Activated CD8-positive, alpha-beta memory T cell treated with anti-CD3 and anti-CD28 coated beads for 48 hours (primary cell): ENCODE measurements at places on chromosomes 2 and 18.

DNA sequence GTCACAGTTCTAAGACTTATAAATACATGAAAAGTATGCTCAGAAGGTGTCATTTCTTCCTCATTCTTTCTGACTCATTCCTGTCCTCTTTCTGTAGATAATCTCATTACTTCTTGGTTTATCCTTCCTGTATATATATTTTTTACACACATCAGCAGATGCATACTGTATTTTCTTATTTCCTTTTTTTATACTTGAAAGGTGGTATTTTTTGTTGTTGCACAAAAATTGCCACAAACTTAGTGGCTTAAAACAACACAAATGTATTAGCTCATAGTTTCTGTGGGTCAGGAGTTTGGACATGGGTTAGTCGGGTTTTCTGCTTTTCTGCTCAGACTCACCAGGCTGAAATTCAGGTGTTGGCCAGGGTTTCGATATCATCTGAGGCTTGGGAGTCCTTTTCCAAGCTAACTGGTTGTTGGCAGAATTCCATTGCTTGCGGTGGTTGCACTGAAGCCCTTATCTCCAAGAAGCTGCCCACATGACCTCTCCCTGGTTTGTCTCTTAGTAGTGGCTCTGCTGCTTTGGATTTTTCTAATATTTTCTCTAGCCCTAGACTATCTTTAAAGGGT, 162.6 kb downstream of the FMNL2 start:
- no peak for DNase-seq

- DNase-seq = no peak
These were observed 17.9 kb downstream of the STK17B start for GRCh38 chr2:196153480-196153879.

- no peak for DNase-seq
These were observed at the start of gene CD226 for GRCh38 chr18:69947361-69948133. Gene CD226 (minus strand): TSS chr18:69947873. CDS start chr18:69947406, 467 bp downstream.

DNA sequence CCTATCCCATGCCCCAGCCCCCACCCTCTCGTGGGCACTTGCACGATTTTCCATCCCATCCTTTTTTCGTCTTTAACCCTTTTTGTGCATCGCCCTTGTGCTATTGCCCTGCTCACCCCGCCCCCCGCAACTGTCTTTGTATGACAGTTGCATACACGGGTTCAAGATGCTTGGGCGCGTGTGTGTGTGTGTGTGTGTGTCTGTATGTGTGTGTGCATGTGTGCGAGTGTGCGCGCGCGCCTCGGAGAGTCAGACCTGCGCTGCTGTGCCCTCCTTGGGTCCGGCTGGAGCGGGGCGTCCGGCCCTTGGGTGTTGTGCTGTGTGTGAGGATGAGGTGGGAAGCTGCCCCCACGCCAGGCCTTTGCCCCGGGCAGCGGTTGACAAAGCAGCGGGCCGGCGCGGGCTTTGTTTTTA, 230.7 kb downstream of the HAUS1 start:
- DNase-seq = no peak

- DNase-seq = no peak
These were observed 130.1 kb upstream of the KCNJ3 start for GRCh38 chr2:154568413-154568812.

DNA sequence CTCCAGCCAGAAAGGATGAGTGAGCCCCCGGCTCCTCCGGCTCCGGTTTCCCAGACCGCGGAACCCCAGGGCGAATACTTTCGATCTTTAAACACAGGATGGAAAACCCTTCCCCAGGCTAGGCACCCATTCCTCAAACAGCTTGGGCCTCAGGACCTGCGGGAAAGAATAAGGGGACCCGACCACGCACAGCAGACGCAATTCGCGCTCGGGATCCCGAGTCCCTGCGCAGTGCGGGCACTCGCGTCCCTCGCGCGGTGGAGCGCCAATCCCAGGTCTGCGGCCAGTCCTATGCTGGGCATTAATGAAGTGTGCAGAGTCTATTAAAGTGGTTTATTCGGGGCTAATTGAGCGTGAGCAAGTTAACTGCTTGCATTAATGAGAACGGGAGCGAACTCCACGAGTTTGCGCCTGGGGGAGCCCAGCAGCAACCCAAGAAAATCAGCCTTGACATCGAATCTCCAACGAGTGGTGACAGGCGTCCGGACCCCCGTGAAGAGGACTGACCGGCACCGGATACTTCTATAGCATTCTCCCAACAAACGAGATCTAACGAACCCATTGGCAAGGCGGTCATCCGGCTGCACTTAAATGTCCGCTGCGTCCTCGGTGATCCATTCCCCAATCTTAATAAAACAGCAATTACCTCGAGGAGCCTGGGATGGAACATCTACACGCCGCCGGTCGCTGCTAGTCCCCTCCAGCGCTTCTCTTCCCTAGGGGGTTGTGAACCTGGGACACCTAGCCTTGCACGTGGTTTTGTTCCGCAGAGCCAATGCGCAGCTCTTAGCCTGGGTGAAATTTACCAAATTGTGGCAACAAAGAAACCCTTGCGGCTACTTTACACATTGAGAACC, 1.6 kb downstream of the OSR1 start:
- no peak for DNase-seq

GRCh38 chr2:25029183-25029554, 12.7 kb upstream of the EFR3B start:
- DNase-seq = no peak

DNA sequence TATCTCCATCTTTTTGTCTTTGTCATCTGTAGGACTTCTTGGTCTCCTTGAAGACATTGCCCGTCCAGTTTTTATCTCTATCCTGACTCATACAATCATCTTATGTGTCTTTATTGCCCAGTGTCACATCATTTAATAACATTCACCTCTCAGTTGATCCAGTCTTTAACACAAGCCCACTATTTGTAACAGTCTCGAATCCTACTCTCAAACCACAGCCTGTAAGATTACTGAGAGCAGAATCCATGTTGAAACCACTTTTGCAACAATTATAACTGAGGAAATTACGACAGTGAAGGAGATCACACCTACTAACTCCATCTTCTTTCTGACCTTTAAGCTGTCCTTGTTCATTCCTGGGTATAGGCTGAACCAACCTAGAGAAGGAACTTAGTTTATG, 1206.0 kb upstream of the ZEB2 start:
- no peak for DNase-seq

DNA sequence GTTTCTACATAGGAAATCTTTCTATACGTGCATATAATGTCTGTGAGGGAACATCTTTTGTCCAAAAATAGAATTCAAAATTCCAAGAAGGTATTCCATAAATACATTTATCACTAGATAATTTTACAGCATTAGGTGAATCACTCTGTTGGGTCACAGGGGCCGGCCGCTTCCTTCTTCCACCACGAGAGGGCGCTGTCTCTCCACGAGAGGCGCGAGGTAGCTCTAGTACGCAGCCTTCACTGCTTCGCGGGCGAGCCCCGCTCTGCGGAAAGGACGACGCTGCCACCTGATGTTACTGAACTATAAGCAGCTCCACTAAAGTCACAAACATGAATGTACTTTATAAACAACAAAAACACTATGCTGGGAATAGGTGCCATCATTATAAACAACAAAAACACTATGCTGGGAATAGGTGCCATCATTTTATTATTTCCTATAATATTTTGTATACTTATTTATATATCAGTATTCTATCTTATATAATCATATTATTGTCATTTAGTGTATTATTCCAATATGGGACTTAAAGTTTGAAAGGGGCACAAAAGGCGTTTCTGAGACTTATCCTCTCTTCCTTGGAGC, 69.4 kb upstream of the REV1 start:
- DNase-seq = peak; percentile 87

DNA sequence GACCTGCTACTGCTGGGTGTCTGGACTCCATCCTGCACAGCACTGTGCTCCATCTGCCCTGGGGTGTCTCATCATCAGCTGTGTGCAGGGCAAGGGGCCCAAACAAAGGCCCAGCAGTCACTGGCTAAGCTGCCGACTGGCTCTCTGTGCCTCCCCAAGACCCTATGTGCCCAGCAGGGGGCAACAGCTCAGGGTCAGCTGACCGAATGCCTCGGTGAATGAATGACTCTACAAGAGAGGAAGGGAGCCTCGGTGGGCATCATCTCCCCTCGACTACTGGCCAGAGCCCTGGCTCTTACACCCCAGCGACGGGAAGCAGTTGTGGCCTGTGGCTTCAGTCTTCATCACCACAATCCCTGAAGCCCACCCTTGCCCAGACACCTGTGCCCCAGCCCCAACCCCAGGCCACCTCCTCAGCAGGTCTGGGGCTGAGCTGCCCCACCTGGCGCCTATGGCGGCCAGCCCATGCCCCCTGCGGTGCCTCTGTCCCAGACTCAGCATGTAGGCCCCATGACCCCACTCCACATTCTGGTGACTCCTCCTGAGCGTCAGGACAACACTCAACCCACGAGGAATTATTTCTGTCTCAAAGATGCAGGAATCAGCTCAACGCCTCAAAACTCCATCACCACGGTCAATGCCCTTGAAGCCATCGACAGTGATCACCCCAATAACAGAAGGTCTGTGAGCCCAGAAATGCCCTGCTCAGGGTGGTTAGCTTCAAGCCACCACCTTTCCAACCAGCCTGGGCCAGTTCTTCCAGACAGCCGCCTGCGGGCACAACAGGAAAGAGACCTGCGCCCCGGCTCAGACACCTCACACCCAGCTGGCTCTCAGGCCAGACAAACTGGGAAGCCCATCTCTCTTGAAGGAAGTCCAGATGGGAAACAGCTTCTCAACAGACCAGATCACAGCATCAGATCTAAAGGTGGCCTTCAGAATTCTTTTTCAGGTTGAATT, 1.6 kb upstream of the GPR17 start:
- DNase-seq = no peak

- DNase-seq = no peak
These were observed 59.6 kb upstream of the PSME4 start for GRCh38 chr2:54030396-54030741.

DNA sequence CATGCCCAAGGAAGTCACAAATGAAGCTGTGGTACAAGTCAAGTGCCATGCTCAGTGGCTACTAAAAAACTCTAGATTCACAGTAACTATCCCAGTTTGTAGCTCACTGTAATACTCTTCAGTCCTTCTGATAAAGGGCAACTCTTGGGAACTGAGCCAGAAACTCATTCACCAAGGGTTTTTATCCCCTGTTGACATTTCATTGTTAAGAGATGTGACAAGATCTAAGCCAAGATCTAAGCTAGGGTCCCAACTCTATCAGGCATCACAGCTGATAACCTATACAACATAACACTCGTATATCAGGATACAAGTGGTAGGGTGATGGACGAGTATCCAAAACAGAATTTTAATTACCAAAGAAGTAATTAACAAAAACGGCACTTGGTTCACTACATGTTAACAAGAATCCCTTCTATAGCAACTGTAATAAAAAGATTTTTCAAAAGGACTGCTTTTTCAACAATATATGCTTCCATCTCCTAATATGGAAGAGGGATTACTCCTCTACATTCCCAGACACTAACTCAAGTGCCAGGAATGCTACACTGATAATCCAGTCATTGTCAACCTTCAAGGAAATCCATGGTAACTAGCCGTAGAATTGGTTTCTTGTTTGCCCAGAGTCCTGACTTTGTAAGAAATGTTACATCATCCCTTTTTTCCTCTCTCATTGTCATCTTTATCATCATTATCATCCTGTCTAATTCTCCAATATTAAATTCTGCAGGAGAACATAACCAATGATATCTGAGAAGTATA, 111.7 kb downstream of the CDH2 start:
- DNase-seq = no peak

GRCh38 chr18:30057398-30057797, 985.1 kb downstream of the DSC3 start:
- DNase-seq = no peak

DNA sequence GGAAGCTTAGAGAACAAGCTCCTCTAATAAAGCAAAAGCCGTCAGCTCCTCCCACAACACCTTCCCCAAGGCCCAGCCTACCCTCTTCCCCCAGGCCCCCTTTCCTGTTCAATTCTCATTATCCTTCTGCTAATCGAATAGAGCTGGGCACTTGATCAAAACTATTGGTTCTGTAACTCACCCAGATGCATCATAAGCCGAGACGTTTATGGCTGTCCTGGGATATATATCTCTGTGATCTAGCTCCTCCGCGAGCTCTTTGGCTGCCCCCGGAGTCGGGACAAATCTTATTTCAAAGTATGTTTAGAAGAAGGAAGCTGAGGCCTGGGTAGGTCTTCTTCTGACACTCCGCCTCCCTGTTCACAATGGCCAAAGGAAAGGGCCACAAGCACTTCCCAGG, 88.3 kb upstream of the KLHL29 start:
- no peak for DNase-seq

DNA sequence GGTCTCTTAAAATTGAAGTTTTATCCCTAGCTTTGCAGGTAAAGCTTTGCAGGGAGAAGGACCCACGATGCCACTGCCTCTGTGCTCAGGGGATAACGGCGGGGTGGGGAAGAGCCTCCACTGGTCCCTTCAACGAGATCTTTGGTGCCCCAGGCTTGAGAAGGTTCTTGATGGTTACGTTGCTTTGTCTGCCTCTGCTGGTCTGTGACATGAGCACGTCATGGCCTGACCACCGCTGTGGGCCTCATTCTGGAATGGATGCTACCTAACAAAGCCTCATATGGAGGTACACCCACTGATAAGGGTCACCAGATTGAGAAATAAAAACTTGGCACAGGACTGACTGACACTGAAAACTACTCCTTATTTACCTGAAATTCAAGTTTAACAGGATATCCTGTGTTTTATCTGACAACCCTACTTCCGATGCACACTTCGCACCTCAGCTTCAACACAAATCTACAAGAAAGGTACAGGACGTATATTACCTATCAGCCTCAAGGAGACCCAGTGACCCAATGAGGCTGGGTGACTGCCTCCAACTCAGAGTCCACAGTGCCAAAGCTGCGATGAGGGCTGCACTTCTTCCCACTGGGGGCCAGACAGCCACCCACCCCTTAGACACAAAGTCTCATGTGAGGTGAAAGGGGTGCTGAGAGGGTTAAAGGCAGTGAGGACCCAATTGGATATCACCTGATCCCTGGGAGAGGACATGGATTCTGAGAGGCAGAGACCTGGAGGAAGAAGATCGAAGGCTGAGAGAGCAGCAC, 64.9 kb downstream of the EIPR1 start:
- DNase-seq = no peak

- DNase-seq = no peak
These were observed 252.4 kb upstream of the SALL3 start for GRCh38 chr18:78727057-78727739.

GRCh38 chr2:229202646-229203045, 68.4 kb downstream of the PID1 start:
- DNase-seq = no peak

DNA sequence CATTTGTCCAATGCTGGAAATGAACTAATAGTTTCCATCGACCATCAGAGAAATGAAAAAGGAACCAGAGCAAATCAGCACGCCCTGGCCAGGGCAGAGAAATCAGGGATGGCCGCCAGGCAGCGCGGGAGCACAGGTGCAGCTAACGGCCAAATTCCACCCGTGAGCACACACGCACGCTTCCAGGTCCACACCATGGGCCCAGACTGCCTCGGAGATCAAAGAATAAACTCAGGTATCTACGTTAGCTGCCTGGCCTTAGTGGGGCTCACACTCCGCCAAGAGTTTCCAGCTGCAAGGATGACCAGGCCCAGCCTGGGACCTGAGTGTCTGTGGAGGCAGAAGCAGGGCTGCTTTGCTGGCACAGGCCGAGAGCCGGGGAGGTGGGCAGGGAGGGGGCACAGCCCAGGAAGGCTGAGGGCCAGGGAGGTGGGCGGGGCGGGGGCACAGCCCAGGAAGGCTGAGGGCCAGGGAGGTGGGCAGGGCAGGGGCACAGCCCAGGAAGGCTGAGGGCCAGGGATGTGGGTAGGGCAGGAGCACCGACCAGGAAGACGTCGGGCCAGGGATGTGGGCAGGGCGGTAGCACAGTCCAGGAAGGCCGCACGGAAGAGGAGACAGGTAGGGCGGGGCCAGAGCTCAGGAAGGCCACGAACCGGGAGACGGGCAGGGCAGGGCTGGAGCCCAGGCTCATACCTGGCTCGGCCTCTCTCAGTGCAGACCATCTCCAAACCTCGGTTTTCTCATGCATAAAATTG, 43.2 kb upstream of the SALL3 start:
- DNase-seq = no peak
